ENCODE measurements at places on chromosomes 6 and 20.

DNA sequence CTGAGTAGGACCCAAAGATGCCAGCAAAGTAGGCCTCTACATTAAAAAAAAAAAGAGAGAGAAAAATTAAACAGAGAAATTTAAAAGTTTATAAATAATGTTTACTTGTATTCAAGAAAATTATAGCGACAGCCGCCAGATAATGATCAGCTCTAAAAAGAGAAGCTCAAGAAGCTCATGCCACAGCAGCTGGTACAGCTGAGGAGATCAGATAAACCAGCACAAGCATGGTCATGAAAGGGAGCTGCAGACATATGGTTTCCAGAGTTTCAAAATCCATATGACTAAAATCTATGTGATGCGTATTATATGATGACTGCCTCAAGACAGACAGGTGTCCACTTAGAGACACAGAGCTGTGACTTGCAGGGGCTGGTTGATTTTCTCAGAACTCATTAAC lies 13.6 kb upstream of the HLA-C start:
- DNase-seq, result no peak

- no peak for DNase-seq
Measured at GRCh38 chr20:48697845-48698491, 129.8 kb downstream of the PREX1 start.

GRCh38 chr6:57147955-57148858 lies 23.9 kb upstream of the BAG2 start:
- no peak for DNase-seq

DNA sequence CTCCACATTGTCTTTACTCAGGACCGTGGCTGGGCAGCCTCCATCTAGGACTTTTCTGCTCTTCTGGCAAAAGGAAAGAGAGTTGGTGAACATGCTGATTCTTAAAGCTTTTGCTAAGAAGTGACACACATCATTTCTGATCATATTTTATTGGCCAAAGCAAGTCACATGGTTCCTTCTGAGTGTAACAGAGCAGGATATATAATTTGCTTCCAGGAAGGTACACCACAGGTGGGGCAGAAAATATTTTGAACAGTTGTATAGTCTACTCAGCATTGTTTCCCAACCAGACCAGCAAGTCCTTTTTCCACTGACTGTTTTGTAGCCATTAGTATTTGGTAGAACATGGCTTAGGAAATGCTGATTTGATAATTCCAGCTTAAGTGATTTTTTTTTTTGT lies 73.5 kb downstream of the AKAP7 start:
- no peak for DNase-seq

DNA sequence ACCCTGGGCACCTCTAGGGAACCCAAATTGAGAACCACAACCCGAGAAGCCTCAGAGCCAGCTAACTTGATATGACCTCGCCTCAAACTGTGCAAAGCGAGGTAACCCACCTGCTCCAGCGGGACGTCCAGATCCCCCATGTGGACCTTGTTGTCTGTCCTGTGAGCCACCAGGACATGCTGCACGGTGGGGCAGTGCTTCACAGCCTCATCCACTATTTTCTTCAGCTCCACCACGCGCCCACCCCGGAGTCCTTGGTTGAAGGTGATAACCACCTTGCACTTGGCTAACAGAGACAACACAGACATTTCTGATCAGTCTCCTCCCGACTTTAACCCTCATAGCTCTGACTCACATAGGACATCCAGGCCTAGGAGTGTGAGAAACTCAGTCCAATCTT lies 30.8 kb upstream of the APMAP start:
- DNase-seq, result no peak
